ENCODE measurements at places on chromosomes 13 and 19.

- no peak overlapping the region for H3K27ac ChIP-seq
- no peaks in the 10 kb centered on the region for H3K4me1 ChIP-seq
- H3K4me3 ChIP-seq: no peak overlapping the region
- no peaks in the 10 kb centered on the region for H3K27me3 ChIP-seq
Measured at GRCh38 chr13:26813980-26814348, 53.4 kb upstream of the GPR12 start.

- H3K36me3 ChIP-seq: no peaks in the 10 kb centered on the region
- no peak for DNase-seq
- no peak overlapping the region for H3K27ac ChIP-seq
- no peaks in the 10 kb centered on the region for H3K4me1 ChIP-seq
- H3K4me3 ChIP-seq: no peak overlapping the region
Measured at GRCh38 chr19:31499281-31500196, 150.3 kb upstream of the TSHZ3 start.

- no peak within 1 kb of the TSS for H3K27ac ChIP-seq
- no peak within 1 kb of the TSS for H3K4me3 ChIP-seq
- no peaks in the 10 kb centered on the region for H3K36me3 ChIP-seq
Measured at GRCh38 chr19:41755328-41755913, at the start of gene CEACAM6. Gene CEACAM6, plus strand, starts transcription at chr19:41755530. Its CDS starts 109 bp downstream, at chr19:41755639.

DNA sequence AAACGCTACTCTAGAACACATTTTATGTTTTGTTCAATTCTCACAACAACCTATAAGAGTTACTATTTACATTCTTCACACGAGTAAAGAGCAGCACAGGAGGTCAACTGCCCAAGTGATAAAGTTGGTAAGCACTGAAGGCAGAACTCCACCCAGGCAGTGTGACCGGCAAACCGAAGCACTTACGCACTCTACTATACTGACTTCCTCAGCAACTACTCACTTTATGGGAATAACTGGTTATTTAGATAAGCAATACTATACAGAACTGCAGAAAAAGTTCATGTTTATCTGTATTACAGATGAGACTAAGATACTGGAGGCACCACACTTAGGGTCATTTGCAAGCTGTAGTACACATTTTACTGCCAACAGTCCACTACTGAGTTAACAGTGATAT, 28.8 kb downstream of the FOXO1 start:
- no peaks in the 10 kb centered on the region for H3K27me3 ChIP-seq
- DNase-seq: no peak
- H3K4me1 ChIP-seq: peaks cover 3% of the 10 kb centered on the region

- no peaks in the 10 kb centered on the region for H3K36me3 ChIP-seq
- H3K27me3 ChIP-seq: no peaks in the 10 kb centered on the region
- H3K4me3 ChIP-seq: no peak overlapping the region
- no peak overlapping the region for H3K27ac ChIP-seq
Measured at GRCh38 chr13:101098873-101099272, 317.4 kb downstream of the NALCN start.

DNA sequence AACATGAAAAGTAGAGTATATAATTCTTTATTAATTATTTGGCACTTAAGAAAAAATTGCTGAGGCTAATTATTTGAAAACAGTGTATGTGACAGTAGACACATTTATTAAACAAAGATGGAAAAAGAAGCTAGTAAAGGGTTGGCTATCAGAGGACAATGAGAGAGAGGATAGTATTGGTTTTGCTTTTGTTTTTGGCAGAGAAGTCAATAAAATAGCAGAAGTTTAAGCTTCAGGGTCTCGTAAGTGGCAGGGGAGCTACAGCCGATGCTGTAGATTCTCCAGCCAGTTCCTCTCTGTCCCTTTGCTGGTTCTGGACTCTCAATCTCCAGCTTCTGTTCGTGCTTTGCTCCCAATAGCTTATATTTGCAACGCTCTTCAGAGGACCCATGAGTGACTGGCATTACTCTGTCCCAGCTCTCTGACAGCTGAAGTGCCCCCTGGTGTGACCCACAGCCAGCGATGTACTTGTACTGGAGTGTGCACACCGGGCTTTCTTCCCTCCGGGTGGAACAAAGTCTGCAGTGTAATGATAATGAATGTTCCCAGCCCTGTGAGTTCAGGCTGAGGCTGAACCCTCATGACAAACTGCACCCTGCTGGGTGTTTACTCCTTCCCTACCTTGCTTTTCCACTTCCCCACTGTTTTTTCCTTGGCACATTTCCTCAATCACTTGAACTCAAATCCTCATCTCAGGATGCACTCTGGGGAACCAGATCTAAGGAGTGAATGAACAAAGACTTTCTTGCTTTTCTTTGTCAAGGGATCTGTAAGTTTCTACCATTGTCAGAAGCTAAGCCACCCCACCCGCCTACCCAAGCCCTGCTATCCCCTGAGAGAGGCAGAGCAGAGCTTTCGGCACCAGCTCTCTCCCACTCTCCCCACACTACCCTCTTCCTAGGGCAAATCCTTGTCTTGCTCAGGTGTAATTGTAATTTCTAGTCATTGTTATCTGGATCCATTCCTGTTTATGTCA, 254.8 kb downstream of the LHFPL6 start:
- no peak overlapping the region for H3K27ac ChIP-seq
- no peaks in the 10 kb centered on the region for H3K36me3 ChIP-seq
- peak; percentile 59 for DNase-seq
- peaks cover 4% of the 10 kb centered on the region for H3K4me1 ChIP-seq
- H3K4me3 ChIP-seq: no peak overlapping the region

DNA sequence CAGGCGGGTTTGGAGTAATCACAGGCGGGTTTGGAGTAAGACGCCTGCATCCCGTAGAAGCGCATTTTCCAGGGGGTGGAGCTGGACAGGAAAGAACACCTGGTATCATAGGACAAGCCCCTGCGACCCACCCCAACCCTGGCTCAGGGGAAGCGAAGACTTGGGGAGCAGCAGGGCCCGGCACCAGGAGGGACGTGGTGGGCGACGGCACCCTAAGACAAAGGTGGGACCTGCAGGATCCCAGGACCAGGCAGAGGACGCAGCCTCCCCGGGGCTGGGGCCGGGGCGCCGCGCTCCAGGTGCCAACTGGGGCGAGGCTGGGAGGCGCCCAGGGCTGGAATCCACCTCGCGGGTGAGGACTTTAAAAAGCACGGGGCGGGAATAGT, 520 bp downstream of the ZNF600 start:
- no peak overlapping the region for H3K27ac ChIP-seq
- H3K4me3 ChIP-seq: peak overlapping the region; percentile 74
- H3K4me1 ChIP-seq: no peaks in the 10 kb centered on the region
- H3K27me3 ChIP-seq: no peaks in the 10 kb centered on the region

DNA sequence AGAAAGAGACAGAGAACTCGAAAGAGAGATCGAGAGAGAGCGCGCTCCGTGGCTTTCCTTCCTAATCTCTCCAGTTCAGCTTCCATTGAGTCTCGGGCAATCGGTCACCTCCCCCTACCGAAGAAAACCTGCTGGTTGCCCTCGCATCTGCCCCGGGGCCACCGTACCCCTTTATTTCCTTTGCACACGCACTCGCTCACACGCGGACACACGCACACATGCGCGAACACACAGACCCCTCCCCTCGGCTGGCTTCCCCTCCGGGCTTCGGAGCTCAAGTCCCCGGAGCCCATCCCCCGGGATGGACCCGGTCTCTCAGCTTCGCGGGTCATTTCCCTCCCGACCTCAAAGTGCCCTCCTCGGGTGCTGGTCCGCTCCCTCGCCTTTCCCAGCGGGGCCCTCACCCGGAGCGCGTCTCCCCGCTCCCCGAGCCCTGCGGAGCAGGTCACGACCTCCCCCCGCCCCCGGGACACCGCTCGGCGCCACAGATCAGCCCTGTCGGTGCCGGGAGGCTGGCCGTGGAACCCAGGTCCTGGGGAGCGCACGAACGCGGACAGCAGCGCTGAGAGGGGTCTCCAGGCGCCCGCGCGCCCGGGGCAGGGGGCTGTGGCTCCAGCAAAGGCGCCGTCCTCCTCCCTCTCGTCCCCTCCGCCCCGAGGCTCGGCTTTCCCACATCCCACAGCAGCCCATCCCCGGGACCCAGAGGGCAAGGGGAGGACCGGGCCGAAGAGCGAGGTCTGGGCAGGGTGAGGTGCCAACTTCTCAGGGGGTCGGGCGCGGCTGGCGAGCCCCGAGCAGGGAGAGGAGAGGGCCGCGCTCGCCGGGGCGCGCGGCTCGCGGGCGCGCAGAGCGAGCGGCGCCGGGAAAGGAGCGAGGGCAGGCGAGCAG, 1.8 kb downstream of the DACH1 start:
- peaks cover 6% of the 10 kb centered on the region for H3K27me3 ChIP-seq
- no peak overlapping the region for H3K27ac ChIP-seq
- peak overlapping the region; percentile 56 for H3K4me3 ChIP-seq
